Liver (tissue), 10 donors: ENCODE measurements at places on chromosomes 5 and 9.

GRCh38 chr5:124365361-124365801 is 381.1 kb downstream of the ZNF608 start:
- DNase-seq: no peak

GRCh38 chr5:172071309-172071875 is 65.0 kb upstream of the FBXW11 start:
- no peak for DNase-seq

DNA sequence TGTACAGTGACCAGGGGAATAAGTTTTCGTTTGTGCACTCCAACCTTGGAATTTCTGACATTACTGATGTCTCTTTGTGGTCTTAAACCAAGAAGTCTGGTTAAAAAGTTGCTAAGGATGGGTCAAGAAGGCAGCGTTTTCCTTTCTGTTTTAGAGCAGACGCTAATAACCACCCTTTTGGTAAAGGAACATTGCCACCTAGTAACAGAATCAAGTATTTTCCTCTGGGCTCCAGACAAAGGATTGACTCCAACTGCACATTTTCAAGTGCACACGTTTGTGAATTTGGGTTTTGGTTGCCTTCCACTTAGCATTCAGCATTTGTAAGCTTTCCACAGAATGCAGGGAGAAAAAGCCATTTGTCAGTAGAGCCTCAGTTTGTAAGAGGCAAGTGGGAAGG is 22.2 kb upstream of the CEP78 start:
- DNase-seq: no peak

- DNase-seq: no peak
Measured at GRCh38 chr5:116569999-116570398, 4.6 kb downstream of the SEMA6A start.

DNA sequence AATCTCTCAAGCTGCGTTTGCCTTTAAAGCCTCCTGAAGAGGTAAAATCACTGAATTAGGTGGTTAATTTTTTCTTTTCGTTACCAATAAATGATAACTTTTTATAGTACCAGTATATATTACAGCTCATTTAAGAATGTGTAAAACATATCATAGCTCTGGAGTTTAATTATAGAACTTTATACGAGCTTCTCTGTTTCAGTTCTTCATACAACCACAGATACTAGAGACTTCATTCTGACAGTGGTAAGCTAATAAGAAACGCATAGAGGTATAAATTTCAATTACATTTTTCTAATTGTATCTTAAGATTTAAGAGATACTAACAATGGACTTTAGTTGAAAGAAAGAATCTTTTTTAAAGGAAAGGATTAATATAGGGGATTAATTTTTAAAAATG is 73.9 kb downstream of the PBX3 start:
- DNase-seq: no peak

GRCh38 chr5:67378256-67378655 is 181.7 kb upstream of the CD180 start:
- DNase-seq: no peak

GRCh38 chr9:117095081-117095480 is 319.8 kb downstream of the ASTN2 start:
- DNase-seq: no peak

DNA sequence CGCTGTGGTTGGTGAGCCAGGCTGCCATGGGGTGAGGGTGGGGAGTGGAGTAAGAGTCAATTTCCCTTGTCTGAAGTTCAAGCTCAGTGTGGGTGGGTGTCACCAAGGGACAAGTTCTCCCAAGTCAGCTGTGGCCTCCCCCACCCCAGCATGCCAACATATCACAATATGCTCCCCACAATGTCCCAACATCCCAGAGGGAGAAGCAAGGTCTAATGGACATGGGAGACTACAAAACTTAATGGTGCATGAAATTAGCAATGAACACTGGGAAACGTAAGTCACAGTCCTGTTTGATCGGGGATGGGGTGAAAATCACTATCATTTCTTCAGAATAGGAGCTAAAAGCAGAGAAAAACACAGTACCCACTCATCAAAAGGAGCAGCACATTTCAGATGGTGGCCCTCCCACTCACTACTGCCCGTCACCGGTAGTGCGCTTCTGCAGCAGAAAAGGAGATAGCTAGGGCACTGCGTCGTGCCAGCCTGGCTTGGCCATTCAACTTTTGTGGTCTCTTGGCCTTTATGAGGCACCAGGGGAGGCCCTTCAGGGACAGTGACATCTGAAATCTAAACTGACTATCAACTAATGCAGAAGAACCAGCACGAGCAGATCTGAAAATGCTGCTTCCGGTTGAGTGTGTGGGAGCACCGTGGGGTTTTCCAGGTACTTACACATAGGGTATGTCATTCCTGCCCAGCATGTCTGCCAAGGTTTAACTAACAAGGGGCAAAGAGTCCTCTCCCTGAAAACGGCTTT is 20.5 kb upstream of the NDFIP1 start:
- no peak for DNase-seq

DNA sequence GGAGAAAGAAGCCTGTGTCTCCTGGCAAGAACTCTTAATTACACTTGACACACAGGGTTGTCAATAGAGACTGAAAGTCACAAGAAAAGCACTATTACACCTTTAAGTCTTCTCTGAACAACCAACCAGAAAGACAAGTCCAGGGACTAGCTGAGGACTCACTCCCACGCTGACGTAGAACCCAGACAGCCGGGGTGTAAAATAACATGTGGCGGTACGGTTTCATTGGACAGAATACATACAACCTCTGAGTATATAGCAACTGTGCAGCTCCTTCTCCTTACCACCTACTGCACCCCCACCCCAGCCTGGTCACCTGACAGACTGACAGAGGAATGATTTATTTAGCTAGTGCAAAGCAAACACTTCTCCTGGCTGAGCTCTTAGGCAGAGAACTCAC is 103.4 kb upstream of the RASEF start:
- DNase-seq: peak; percentile 40

- DNase-seq: no peak
Measured at GRCh38 chr5:88740604-88741185, 142.3 kb downstream of the MEF2C start.

- DNase-seq: no peak
Measured at GRCh38 chr5:35979715-35980114, 11.5 kb downstream of the UGT3A1 start.

DNA sequence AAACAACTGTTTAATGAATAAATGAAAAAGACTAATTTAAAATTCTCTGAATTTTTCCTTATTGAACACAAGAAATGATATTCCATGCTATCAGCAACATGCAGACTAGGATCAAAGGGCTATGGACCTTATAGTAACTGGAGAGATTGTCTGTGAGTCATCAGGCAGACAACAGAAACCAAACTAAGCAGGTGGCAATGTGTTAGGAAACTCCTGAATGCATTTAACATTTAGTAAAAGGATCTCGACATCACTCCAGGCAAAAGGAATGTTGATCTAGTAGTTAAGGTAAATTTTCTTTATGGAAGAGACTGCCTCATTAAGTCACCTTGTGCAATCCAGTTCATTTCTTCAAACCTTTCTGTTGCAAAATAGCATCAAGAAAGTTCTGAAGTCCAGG is 58.4 kb downstream of the ARL15 start:
- no peak for DNase-seq

- no peak for DNase-seq
Measured at GRCh38 chr5:54785729-54786591, 199.4 kb downstream of the ESM1 start.

- no peak for DNase-seq
Measured at GRCh38 chr5:40649463-40650030, 30.2 kb upstream of the PTGER4 start.

DNA sequence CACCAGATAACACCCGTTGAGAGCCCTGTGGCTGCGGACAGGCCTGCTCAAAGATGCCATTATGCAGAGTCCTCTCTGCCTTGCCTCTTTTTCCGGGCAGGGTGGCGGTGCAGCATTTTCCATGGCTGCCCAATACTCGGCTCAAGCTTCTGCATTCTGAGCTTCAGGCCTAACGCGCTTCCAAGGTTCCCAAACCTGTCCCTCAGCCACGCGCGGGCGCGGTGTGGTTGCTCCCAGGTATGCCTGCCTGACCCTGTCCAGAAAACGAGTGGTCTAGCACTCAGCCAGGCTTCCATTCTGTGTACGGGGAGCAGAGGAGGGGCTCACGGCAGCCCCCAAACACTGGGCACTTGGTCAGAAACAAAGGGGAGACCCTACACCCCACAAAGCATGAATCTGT is 27.9 kb upstream of the CNOT6 start:
- no peak for DNase-seq

DNA sequence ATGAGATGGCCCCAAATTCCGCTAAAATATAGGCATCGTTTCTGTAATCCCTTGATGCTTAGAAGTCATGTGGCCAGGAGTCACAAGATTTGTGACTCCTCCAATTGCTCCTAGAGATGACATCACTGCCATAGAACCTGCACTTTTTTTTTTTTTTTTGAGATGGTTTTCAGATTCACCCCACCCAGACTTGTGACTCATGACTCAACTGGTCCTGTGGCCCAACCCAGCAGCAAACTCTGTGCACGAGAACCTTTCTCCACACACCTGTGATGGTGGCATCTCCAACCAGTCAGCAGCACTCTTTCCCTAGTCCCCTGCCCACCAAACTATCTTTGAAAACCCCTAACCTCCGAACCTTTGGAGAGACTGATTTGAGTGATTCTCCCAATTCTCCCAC is 414.0 kb downstream of the MED10 start:
- DNase-seq: no peak

- no peak for DNase-seq
Measured at GRCh38 chr9:73980754-73981153, 516.4 kb upstream of the RORB start.

GRCh38 chr5:170791325-170791954 is 7.9 kb downstream of the GABRP start:
- peak; percentile 53 for DNase-seq

DNA sequence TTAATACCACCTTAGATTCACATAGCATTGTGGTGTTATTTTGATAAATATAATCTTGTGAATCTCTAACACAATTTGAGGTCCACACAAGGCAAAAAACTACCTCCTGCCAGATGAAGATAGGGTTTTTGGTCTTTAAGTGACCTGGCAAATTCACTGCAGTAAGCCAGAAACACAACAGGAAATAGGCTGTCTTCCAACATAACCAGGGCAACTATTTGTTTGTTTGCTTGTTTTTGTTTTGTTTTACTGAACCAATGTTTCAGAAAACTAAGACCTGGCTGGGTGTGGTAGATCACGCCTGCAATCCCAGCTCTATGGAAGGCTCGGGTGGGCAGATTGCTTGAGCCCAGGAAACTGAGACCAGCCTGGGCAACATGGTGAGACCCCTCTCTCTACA is 95.5 kb downstream of the USP20 start:
- DNase-seq: no peak
